ENCODE measurements at places on chromosomes 1 and 21.

DNA sequence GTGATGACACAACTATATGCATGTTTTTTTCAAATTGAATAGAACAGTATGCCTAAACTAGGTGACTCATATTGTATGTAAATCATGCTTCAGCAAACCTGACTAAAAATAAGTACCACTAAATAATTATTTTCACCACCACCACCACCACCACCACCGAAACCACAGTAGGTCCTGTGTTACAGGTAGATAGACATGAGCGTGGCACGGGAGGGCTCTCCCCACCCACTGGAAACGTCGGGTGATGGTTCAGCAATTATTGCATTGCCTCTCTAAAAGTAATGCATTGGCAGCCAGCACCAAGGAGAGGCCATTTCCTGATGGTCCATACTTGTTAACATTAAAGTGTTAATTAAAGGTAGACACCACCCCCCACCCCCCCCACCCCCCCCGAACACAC lies 297.0 kb upstream of the NCAM2 start:
- peak; percentile 3 for DNase-seq

DNA sequence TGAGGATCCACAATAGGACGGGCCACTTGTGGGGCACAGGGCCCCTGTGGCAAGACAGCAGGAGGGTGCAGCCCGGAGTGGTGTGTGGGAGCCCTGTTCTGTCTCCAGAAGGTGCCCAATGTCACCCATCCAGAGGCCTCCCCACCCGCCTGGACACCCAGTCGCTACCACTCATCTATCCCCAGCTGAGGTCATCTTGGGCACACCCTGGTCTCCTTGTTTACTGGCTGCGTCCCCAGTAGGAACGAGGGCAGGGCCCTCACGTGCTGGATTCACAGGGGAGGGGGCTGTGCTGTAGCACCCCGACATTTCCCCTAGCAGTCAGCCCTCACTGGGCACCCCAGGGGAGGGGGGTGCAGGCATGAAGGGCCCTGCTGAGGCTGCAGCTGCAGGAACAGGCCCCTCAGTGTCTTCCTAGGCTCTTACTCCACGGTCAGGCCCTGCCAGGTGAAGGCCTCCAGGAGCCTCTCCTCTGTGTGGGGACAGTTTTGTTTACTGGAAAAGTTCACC lies 2.3 kb upstream of the TNNT2 start:
- DNase-seq: no peak

DNA sequence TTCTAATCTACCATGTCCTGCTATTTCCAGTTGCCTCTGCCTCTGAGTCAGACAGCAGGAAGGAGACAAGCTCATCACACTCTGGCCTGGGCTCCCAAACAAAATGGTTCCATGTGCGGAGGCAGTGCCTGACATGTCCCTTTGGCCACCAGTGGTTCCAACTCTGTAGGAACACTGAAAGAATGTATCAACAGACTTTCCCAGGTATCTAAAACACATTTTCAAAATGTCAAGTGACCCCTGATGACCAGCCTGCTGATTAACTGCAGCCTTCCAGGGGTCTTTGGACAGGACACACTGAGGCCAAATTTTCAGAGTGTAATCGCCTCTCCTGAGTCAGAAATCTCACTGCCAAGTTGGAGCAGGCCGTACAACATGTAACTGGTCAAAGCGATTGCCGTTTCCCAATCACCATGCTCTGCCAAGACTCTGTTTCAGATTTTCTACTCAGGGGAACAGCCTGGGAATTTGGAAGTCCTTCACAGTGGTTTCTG lies 172.7 kb downstream of the TPR start:
- DNase-seq: no peak

DNA sequence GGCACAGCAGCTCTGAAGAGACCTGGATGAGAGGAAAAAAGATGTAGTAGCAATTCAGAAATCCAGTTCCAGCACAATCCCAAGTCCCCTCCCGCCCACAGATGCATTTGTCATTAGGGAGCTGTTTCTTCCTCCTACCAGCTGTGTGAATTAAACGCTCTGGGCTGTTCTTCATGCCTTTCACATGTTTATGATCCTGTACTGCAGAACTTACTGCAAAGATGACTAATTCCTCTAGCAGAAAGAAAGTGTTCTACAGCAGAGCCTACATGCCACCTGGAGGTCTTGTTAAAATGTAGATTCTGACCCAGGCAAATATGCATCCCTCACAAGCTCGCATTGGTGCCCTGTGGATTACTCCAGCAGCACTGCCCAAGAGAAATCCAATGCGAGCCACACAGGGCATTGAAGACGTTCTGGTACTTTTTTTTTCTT lies 6.5 kb downstream of the ENO1 start:
- peak; percentile 53 for DNase-seq

GRCh38 chr21:28436286-28436932 lies 556.3 kb downstream of the LTN1 start:
- DNase-seq: peak; percentile 74

- DNase-seq: peak; percentile 74
Observed at GRCh38 chr21:43361493-43362296, 65.2 kb downstream of the SIK1 start.

- peak; percentile 57 for DNase-seq
Observed at GRCh38 chr1:118223426-118223825, 38.4 kb upstream of the SPAG17 start.

DNA sequence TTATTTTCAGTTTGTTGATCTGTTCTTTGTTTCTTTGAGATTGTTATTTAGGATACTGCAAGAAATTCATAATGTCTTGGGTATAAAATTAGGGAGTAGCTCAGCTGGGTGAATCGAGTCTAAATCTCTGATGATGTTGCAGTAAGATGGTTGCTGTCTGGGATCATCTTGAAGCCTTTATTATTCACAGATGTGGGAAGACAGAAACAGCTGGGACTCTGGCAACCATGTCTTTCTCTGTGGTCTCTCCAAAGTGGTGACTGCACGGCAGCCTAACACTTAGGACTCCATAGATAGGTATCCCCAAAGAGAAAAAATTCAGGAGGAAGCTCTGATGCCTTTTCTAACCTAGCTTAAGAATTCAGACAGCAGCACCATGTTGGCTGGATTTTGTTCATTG lies 52.7 kb downstream of the RAP1A start:
- DNase-seq: peak; percentile 59

DNA sequence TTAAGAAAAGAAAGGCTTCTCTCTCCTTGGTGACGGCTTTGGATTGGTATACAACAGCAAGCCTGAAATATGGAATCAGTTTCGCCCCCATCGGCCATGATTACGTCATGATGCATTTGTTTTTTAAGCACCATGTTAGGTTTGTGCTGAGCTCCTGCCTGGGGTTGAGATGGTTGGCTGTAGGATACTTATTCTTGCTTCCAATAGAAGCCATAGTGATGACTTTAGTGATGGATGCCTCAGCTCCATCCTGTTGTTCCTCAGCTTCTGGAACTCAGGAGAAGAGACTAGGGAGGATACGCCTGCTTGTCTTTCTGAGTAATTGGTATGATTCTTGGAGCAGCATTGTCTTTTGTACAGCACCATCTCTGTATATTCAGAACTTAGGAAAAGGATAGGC lies 14.7 kb downstream of the XCL1 start:
- DNase-seq: no peak

- no peak for DNase-seq
Observed at GRCh38 chr21:46489162-46489663, 30.5 kb downstream of the DIP2A start.

GRCh38 chr21:38825269-38825668 lies 19.5 kb downstream of the ETS2 start:
- no peak for DNase-seq

GRCh38 chr1:76729142-76729541 lies 138.1 kb upstream of the ST6GALNAC5 start:
- DNase-seq: peak; percentile 3

GRCh38 chr1:232586679-232587078 lies 43.3 kb downstream of the SIPA1L2 start:
- DNase-seq: no peak

DNA sequence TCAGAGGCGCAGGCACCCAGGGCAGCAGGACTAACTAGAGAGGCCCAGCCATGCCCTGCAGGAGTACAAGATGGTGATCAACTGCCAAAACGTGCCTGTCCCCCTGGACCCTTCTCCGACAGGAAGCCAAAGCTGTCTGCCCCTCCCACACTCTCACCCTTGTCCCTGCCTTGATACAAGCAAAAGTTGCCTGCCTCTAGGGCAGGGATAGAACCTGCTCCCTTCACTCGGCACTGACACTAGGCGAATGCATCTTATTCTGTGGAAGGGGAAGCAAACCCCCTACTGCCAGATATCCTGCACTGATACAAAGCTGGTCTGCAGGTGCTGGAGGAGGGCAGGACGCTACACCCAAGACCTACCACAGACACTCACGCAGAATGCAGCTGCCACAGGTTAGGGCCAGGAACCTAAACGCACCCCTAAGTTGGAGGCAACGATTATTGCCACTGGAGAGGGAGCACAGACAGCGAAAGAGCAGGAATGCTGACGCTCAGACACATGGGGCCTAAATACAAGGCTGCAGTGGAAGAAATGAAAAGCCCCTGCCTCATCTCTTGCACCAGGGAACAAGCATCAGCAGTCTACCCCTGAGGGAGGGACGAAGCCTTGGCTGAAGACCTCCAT lies 3.7 kb downstream of the TARBP1 start:
- DNase-seq: no peak

GRCh38 chr1:34858901-34859445 lies 576 bp downstream of the SMIM12 start:
- no peak for DNase-seq

DNA sequence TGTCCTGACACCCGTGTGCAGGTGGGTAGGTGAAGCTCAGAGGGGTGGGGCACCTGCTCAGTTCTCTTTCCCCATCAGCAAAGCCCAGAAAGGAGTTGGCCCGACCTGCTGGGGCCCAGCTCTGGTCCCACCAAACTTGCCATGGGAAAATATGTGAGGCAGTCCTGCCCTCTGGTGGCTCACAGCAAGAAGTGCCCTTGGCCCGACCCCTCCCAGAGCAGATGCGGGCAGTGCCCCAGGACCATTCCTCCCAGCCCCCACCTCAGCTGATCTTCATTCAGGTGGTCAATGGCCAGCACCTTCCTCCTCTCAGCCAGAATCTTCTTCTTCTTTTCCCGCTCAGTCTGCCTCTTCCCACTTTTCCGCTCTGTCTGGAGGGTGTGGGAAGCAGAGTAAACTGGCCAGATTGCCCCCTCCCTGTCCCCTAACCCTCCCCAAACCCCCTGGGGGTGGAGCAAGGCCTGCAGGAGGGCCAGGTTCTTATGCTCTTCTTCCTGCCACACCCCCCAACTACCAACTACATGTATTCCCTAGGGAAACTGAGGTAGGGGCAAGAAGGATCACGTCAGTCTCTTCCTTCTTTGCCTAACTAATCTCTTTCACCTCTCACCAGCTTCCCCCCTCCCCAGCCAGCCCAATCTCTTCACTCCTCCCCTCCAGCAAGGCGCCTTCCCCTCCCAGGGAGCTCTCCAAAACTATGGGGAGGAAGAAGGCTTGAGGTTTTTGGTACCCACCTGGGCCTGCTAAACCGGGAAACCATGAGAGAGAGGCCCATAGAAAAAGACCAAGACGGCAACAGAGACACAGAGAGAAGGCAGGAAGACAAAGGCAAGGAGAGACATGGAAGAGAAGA lies 15.6 kb downstream of the TNNT2 start:
- peak; percentile 38 for DNase-seq

GRCh38 chr1:8352471-8352845 lies 34.5 kb downstream of the SLC45A1 start:
- DNase-seq: no peak

DNA sequence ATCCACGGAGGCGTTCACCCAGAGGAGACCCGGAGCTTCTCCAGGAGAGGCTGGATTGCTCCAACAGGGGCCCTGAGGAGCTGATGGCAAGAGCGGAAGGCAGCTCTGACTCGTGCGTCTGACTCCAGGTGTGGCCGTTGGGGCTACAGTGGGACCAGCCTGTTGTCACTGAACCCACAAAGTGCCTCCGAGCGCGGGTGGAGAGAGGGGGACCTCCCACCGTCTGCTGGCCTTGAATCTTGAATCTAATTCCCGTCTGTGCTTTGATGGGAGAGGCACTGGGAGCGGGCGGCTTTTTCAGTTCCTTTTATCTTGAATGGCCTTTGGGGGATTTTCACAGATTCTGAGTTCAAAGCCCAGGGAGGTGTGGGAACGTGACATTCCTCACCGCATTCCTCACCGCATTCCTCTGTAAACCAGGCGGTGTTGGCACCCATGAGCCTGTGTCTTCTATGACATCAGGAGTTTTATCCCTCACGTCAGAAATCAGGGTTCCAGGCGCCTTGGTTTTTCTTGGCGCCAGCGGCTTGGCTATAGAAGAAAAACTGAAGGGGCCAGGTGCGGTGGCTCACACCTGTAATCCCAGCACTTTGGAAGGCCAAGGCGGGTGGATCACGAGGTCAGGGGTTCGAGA lies 39.2 kb upstream of the COL18A1 start:
- peak; percentile 72 for DNase-seq

- no peak for DNase-seq
Observed at GRCh38 chr1:9785406-9785805, 38.4 kb downstream of the CLSTN1 start.

- no peak for DNase-seq
Observed at GRCh38 chr21:45837936-45838335, 143.6 kb upstream of the COL6A1 start.

DNA sequence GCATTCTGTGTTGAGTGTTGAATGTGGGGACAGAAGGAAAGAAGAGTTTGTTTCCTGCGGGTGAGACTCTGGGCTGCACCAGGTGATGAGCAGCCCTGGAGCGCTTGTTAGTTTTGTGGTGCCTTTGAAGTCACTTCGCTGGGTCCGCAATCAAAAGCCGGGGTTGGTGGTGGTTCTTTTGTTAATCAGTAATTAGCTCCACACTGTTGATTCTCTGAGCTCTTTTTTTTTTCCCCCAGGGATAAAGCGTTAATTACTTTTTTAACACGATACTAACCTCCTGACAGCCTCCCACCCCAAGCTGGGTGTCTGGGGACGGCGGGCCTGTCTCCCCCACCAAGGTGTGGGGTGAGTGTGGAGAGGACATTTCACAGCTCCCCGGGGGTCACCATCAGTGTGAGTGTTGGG lies 56.6 kb downstream of the AGPAT3 start:
- DNase-seq: no peak

DNA sequence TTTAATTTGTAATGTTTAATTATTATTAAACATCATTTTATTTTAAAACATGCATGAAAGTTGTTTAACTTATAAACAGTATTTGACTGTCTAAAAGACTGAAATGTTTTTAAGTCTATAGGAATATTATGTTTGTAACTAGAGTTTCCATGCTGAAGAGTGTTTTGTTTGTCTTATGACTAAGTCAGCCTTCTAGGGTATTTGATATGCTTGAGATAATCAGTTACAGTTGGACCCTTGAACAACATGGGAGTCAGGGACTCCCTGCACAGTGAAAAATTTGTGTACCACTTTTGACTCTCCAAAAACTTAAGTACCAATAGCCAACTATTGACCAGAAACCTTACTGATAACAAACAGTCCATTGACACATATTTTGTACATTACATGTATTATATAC lies 45.5 kb upstream of the KANK4 start:
- DNase-seq: no peak

GRCh38 chr1:24855474-24855873 lies 74.6 kb downstream of the RUNX3 start:
- no peak for DNase-seq

DNA sequence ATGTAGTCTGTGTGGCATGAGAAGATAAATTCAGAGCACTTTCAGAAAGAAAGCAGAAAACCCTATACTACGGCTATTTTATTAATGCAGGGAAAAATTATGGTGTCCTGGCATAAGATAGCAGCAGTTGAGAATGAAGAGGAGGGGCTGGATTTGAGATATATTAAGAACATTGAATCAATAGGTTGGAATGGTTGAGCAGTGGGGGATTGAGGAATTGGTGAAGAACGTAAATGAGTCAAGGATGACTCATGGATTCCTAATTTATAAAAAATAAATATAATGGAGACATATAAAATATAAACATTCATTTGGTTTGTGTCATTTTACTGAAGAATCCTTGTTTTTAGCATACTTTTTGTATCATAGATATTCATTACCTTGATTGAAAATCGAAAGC lies 234.3 kb upstream of the ADAMTS5 start:
- DNase-seq: peak; percentile 76

All from fibroblast of skin of abdomen (primary cell).